ENCODE measurements at places on chromosomes 6 and 20.

DNA sequence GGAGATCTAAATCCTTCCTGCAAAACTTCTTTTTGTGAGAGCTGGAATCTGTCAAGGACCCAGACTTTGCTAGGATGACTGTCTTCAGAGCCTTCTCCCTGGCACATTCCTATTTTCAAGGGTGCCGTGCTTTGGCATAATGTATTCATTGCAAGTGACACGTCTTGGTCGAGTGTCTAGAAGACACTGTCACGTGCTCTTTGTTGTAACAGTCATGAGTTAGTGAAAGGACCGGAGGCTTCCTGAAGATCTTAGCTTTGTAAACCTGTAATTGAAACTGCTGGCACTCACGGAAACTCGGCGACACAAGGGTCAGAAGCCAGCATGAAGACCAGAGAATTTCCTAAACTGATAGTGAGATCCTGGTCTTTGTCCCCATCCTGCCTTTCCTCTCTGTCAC, 19.7 kb upstream of the TAGAP start:
- no peak for DNase-seq

GRCh38 chr6:29763491-29764289, 40.5 kb downstream of the HLA-F start:
- no peak for DNase-seq

DNA sequence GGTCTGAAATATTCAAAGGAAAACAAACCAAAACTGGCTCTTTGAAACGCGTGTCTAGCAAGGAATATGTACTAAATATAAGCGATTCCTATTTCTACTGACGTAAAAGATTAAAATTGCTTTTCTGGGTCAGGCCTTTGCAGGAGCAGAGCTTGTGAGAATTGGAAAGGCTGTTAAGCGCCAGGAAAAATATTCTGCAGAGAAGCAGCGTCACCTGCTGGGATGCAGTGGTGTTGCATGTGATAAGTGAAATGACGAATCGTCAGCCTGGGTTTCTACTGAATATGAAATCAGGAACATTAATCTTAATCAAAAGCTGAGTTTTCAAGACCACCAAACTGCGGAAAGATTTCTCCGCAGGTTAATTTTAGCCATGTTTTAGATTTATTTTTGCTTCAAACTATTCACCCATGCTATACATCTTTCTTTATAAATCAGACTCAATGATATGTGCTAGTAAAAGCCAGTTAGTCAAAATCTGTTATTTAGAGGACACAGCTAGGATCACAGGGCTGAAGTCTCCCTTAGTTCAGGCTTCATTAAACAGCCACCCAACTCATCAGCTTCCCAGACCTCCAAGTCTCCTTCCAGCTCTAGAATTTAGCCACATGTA, 67.4 kb downstream of the ALDH8A1 start:
- peak; percentile 71 for DNase-seq

GRCh38 chr6:138989098-138989983, 1.3 kb upstream of the REPS1 start:
- no peak for DNase-seq

DNA sequence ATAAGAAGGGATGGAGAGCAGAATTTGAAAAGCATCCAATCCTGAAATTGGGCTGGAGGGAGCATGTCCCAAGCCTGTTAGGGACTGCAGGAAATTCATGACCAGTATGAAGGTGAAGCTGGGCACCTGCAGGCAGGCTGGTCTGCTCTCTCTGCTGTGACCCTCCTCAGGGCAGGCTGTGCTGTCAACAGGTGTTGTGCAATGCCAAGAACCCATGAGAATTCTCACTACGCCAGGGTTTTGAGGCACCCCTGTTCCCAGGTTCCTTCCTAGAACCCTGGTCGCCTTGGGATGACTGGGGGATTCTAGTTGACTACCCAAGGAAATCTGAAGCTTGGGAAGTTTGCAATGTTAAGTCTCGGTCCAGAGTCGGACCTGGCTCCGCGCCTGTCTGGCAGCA, 13.3 kb upstream of the MAS1L start:
- no peak for DNase-seq

GRCh38 chr6:145699462-145699861, 35.9 kb downstream of the EPM2A start:
- DNase-seq: no peak

DNA sequence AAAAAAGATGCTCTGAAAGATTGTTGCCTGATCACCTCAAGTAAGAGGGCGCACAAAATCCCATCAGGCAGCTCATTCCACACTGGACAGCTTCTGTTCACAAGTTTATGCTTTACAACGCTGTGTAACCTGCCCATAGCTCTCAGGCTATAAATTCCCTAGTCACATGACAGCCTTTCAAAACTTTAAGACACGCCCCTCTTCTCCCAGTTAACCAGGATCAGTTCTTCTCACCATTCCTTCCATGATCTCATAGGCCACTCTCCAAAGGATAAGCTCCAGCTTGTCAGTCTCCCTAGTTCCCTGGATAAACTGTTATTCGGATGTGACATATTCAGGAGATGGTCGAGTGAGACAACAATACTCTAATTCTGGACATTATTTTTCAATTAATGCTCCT, 15.0 kb downstream of the ADNP start:
- DNase-seq: no peak

DNA sequence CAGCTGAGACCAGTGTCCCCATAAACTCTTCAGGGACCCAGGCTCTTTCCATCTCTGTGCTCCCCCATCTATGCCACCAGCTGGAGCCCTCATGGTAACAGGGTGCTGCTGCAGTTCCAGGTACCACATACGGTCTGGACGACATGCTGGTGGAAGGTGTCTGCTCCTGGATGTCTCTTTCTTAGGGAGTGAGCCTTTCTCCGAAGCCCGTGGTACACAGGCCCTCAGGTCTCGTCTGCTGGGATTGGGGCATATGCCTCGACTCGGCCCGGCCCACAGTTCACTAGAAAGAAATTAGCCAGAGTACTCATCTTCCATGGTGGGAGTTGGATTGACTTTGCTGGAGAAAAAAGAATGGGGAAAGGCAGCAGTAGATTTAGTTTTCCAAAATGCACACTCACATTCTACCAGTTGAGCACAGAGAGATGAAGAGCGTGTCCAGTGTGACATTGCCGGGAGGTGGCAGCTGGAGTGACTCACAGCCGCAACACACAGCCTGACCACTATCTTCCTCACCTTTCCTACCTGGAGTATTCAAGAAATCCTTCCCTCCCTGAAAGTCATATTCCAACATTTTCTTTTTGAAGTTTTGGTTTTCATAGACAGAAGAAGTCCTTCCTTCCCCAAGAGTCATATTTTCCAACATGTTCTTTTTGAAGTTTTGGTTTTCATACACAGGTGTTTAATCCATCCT, 18.6 kb upstream of the SPO11 start:
- no peak for DNase-seq

- DNase-seq: no peak
Observed at GRCh38 chr6:90544081-90544480, 42.8 kb downstream of the MAP3K7 start.

- DNase-seq: no peak
Observed at GRCh38 chr6:110509617-110510241, 33.3 kb upstream of the SLC22A16 start.

DNA sequence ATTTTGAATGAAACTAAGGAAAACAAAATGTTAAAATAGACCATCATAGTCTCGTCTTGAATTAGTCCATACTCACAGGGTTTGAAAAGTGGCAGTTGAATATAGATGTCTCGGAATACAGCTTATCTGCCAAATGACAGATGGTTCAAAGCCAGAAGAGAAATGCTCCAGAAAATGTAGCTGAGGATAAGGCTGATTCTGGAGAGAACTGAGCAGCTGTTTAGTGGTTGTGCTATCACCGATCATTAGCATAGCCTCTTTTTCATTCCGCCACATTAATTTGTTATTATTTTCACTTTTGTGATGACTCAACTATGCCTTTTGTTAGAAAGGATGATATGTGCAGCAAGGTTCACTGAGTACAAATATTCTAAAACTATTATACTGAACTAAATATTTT, 390.2 kb upstream of the MAN1A1 start:
- DNase-seq: no peak

DNA sequence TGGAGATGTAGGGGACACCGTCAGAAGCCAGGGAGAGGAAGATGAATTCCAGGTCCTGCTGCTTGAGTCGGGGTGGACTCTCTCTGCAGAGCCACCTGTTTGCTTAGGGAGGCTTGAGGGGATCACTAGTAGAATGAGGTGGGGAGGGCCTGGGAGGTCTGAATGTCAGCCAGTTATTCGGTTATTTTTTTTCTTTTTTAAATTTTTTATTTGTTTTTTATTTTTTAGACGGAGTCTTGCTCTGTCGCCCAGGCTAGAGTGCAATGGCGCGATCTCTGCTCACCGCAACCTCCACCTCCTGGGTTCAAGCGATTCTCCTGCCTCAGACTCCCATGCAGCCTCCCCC, 8.4 kb downstream of the TEAD3 start:
- no peak for DNase-seq

GRCh38 chr6:17584241-17584803, 15.8 kb upstream of the FAM8A1 start:
- peak; percentile 51 for DNase-seq

DNA sequence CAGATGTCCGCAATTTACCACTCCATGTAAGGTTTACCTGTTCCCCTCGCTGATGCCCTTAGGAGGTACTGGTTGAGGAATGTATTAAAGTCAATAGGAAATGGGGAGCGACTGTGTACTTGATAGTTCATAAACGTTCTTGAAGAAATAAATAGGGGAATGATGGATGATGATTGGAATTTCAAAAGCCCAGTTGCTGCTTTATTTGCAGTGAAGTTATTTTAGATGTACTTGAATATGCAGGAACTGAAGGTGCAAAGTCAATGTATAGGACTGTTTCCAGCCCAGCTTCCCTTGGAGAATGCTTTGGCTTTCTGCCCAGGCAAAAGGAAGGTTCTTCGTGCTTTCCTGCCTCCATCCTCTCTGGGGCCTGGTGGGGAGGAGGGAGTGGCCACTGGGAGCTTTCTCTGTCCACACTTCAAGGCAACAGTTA, 19.8 kb downstream of the ADGRF5 start:
- DNase-seq: no peak

DNA sequence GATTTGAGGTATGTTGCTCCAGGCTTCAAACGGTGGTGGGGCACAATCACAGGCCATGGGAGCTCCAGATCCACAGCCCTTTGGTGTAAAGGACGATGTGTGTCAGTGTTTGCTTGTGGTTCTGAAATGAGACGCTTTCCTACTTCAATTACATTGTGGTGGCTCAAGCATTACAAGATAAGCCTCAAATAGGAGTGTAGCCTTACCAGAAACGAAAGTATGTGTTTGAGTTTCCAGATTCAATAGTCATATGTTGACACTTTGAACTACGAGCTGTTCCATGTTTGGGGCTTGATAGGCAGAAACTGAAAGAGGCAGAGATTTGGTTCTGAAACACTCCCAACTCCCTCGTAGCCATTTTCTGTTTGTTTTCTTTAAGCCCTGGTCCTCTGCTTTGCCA, 187.1 kb downstream of the MYLK4 start:
- no peak for DNase-seq

DNA sequence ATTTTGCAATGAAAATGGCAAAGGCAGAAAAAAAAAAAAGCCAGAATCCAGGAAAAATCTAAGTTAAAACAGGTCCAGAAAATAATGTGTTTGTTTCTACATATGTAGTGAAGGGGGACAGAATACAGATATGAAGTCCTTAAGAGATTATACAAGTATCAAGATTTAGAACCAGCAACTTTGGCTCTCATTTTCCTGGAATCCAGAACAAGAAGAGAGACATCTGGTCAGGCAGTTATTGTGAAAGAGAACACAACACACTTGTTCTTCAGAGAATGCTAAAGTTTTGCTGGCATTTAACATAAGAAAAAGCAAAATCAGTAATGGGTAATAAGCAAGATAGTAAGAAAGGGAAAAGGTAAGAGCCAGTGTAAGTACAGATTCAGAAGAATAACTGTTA, 21.1 kb downstream of the BAG2 start:
- no peak for DNase-seq

DNA sequence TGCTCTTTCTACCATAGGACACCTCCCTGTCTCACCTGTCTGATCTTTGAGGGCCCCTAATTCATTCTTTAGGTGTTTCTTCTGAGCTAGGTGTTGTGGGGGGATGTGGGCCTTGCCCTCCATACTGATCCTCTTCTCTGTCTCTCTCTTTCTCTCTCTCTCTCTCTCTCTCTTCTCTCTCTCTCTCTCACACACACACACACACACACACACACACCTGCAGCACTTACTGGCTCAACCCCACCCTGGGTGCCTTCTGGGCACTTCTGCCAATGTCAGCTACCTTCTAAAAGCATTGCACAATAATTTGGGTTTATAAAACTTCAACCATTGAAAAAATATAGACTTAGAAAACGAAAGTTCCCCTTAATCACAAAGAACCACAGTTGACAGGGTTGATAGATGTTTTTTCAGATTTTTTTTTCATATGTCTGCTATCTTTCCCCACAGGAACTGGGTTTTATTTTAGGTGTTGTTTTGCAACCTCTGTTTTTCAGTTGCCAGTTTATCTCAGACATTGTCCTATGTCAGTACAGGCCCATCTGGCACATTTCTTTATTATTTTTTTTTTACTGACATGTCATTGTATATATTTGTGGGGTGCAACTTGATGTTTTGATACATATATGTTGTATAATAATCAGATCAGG, 28.1 kb downstream of the PKIG start:
- DNase-seq: no peak

DNA sequence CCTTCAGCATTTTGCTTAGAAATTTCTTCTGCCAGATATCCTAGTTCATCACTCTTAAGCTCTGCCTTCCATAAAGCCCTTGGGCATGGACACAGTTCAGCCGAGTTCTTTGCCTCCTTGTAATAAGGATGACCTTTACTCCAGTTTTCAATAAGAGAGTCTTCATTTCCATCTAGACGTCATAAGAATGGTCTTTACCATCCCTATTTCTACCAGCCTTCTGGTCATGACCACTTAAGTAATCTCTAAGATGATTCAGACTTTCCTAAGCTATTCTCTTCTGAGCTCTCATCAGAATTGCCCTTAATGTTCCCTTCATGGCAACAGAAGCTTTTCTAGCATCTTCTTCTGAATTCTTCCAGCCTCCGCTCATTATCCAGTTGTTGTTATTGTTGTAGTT, 126.1 kb downstream of the TFAP2C start:
- DNase-seq: no peak

DNA sequence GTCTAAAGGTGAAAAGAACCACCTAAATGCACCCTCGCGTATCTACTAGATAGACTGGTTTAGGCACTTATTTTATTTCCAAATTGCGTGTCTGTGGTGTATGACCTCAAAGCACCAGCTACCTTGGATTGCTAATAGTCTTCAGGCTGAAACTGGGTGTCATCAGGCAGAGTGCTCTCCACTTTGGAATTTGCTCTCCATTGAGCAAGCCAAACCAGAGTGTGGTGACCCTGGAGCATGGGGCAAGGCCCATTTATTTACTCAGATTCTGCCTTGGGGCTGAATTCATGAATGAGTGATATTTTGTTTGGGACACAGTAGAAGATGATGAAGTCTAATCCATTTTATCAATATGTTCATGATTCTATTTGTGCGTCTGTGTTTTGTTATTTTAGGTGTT, 812.8 kb upstream of the SLC35B3 start:
- DNase-seq: no peak

Data from kidney (tissue), 22 donors.